ENCODE measurements at places on chromosomes 6 and 20.

DNA sequence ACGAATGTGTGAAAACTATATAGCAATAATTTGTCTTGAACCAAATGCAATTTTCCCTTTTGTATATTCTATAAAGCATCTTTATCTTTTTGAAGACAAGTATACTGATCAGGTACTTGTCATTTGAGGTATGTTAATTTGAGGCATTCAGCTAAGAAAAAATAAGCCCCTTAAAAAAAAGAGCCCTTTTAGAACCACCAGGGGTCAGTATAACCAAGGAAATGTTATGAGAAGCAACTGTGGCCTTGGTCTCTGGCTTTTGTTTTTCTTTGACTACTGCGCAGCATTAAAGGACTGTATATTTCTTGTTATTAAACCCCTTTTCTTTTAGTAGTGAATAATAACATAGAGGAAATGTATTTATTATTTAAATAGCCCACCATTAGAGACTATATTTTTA is 43.1 kb downstream of the CD109 start:
- DNase-seq: peak; percentile 65

DNA sequence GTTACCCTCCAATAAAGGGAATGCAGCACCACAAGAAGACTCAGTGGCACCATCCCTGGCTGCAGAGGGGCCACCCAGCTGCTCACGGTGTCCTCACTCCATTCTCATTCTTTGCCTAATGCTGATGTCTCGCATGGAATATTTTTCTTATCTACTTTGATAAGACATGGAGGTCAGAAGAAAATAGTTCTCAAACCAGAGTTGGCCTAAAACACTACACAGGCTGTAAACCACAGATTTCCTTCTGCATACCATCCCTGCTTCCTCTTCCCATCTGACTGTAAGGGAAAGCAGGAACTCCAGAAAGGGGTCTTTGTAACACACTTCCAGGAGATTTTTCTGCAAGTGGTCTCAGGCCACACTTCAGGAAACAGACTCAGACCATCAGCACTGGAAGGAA is 43.1 kb upstream of the CD93 start:
- DNase-seq: no peak

DNA sequence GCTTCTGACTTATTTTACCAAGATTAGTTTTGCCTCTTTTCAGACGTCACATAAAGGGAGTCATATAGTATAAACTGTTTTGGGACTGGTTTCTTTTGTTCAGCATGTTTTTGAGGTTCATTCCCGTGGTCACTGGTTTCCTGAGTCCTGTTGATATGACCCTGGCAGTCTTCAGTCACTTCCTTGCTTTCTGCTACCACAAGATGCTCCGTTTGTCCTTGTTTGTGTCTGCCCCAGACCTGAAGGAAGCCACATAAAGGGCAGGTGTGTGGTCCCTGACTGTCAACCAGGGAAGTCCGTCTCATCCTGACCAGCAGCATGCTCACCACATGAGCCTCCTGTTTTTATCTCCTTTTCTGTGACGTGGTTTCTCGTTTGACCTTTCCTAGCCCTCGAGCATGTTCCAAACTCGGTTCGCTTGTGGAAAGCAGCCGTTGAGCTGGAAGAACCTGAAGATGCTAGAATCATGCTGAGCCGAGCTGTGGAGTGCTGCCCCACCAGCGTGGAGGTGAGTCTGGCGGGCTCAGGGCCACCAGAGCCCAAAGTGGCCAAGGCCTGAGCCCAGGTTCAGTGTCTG is 26.1 kb upstream of the C20orf204 start:
- DNase-seq: no peak

DNA sequence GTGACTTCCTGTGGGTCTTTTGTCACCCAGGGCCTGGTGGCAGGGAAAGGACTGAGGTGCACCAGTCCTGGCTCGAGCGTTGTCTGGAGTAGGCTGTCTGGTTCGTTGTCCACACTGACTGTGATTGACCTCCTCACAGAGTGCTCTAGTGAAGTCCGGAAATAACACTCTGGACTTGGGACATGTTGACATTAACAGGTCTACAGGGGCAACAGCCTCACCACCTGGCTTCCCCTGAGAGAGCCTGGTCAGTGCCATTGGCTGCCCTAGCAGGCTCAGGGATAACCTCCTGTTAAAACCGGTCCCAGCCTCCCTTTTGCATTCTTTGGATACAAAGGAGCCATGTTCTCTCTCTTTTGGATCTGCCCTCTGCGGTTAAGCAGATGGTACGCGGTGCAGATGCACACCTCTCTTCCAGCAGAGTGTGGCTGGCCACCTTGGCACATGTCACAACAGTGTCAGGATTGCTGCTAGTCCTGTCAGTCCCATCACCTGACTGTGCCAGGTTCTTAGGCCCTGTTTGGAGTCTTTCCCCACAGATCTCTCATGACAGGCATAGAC is 46.2 kb downstream of the CDS2 start:
- peak; percentile 23 for DNase-seq

DNA sequence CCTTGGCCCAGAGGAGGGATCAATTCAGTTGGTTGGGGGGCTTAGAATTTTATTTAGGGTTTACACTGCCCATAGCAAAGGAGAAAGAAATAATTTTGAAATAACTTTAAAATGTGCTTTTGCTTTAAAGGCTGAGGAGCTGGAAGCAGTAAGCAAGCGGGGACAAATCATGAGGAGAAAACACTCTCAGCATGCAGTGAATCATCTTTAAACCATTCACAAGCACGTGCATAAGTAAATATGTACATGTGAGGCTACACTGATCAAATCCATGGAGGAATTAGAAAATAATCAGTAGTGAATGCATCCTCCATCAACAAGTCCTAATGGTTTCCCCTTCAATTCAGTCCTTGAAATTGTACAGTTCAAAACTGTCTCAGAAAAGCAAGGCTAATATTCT is 181.0 kb downstream of the MTFR2 start:
- no peak for DNase-seq

GRCh38 chr6:56555438-56555872 is 87.2 kb downstream of the DST start:
- peak; percentile 77 for DNase-seq

GRCh38 chr6:150075034-150075421 is 6.1 kb upstream of the ULBP3 start:
- no peak for DNase-seq

DNA sequence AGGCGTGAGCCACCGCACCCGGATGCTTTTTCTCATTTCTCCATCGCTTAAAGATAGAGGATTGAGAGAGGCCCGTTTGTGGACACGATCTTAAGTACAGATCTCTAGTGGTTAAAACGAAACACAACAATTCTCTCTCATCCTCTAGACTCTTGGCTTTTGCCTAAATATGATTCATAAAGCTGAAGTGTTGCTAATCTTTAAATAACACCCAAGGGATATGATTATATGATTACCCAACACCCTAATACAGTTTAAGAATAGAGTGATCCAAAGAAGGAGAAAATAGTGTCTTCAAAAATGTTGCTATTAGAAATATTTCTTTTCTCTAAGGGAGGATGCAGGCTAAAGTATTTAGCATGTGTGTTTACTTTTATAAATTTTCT is 50.4 kb downstream of the MTHFD1L start:
- no peak for DNase-seq

- DNase-seq: no peak
Observed at GRCh38 chr20:8749986-8750385, 318.9 kb upstream of the PLCB4 start.

DNA sequence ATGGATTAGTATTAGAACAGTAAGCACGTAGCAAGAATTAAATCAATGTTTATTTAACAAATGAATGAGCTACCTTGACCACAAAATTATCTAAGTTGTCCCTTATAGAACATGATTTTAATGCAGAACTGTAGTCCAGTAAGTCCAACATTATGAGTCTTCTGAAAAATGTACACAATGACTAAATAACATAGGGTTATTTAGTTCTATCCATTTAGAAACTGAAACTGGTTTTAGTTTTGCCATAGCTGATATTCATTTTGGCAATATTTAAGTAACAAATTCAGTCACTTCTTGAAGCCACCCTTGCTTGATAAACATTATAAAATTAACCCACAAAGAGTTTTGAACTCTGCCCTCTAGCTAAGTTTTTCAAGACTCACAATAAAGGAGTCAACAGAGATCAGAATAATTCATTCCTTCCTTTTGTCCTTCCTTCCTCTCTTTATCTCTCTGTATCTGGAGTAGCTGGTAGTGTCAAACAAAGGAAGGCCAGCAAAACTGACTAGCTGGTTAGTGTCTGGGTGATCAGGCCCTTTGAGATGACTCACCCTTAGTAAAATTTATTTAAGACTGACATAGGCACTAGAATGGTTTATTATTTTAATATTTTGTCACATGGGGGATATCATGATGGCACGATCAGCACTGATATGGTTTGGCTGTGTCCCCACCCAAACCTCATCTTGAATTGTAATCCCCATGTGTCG is 115.1 kb downstream of the BTBD9 start:
- DNase-seq: no peak

DNA sequence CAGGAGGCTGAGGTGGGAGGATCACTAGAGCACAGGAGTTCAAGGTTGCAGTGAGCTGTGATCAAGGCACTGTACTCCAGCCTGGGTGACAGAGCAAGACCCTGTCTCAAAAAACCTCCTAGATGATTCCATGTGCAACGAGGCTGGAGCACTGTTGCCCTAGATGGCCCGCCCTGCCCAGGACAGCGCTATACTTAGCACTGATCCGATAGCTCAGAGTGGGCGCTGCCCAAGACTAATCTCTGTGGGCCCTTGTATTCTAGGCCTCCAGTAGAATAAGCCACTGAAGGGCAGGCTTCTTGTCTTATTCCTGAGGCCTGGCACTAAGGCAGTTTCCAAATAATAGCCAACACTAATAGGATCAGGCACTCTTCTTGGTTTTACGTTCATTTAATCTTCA is 41.0 kb downstream of the STK35 start:
- DNase-seq: no peak

GRCh38 chr6:16228709-16229665 is 9.4 kb upstream of the GMPR start:
- DNase-seq: no peak

DNA sequence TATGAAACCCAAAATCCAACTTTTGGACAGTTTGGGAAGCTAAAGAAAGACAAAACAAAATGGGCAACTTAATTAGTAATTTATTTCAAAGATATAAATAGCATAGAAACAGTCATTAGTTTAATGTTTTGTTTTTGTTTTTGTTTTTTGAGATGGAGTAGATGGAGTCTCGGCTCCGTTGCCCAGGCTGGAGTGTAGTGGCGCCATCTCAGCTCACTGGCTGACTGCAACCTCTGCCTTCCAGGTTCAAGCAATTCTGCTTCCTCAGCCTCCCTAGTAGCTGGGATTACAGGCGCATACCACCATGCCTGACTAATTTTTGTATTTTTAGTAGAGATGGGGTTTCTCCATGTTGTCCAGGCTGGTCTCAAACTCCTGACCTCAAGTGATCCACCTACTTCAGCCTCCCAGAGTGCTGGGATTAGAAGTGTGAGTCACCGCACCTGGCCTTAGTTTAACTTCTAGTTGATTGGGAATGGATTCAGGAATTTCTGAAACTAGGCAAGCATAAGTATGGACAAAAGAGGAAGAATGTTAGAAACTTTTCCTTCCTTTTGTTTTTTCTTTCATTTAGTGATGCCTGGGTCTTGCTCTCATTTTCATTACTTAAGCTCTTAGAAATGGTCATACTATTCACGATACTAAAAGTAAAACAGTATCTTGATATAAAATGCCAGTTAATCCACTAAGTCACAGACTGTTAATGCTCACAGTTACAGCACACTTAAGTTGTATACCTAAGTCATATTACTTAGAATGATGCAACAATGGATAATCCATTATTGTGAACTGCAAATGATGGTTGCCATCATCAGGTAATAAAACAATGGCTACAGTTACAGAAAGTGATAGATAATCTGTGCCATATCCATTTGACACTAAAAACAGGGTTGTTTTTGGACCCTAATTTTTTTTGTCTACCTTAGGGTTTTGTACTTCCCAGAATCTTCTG is 8.2 kb downstream of the SENP6 start:
- DNase-seq: no peak

GRCh38 chr6:164838068-164838615 is 471.3 kb downstream of the C6orf118 start:
- no peak for DNase-seq

DNA sequence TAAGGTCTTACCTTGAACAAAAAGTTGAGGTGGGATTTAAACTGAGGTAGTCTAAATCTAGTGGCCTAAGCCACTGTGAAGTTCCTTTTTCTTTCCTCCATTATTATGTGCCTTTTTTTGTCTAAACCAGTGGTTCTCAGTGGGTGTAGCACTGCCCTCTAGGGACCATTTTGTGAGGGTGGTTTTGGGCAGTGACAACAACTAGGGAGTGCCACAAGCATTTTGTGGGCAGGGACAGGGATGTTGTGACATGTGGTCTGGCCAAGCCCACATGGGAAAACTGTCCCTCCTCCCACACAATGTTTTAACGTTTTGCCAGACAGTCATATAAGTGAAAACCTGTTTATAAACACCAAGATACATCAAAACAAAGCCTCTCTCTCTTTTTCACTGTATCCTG is 899.4 kb upstream of the FLRT3 start:
- peak; percentile 4 for DNase-seq

DNA sequence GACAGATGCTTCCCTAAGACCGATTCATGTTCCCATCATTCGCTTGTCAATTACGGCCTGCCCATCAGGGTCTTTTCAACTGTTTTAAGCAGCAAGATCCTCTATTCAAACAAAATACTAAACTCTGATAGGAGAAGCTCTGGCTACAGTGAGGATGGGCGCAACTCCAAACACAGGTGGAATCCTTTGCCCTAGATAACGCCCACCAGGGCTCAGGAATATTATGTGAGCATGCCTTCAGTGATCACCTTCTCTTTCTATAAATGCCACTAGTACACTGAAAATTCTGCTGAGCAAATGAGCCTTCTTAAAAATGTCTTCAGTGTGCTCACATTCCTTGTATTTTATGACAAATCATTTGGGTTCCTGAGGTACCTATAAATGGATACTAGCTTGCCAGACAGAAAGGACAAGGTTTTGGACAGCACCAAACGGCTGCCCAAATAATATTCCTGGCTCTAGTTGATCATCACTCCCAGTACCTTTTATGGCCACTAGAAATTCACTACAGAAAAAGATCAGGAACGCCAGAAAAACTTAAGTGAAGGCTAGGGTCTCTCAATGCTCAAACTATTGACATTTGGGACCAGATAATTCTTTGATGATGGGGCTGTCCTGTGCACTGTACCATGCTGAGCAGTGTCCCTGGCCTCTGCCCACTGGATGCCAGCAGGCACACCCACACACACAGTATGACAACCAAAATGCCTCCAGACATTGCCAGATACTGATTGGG is 13.1 kb downstream of the ZNF217 start:
- no peak for DNase-seq

DNA sequence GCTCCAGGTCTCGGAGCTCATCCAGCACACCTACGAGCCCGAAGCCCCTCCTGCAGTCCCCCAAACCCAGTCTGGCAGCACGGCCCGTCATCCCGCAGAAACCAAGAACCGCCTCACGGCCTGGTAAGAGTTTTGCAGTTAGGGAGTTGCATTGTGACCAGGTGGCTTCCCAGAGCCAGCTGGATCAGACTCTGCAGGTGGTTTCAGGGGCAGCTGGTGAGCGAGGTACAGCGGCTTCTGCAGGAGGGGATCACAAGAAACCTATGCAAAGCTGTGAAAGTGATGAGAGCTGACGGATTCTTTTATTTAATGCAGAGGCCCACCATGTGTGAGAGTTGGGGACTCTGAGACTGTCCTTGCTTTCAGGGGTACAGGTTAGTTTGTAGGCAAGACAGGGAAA is 45.9 kb upstream of the SCGN start:
- no peak for DNase-seq

- DNase-seq: no peak
Observed at GRCh38 chr6:4459996-4460395, 316.2 kb upstream of the CDYL start.

GRCh38 chr6:114431641-114432040 is 88.8 kb upstream of the HS3ST5 start:
- no peak for DNase-seq
